ENCODE measurements at places on chromosomes 13 and 19. TPM values are rescaled to one million over a fixed set of nuclear protein-coding genes. Genes with fewer than 3 reads are reported as not detected.

DNA sequence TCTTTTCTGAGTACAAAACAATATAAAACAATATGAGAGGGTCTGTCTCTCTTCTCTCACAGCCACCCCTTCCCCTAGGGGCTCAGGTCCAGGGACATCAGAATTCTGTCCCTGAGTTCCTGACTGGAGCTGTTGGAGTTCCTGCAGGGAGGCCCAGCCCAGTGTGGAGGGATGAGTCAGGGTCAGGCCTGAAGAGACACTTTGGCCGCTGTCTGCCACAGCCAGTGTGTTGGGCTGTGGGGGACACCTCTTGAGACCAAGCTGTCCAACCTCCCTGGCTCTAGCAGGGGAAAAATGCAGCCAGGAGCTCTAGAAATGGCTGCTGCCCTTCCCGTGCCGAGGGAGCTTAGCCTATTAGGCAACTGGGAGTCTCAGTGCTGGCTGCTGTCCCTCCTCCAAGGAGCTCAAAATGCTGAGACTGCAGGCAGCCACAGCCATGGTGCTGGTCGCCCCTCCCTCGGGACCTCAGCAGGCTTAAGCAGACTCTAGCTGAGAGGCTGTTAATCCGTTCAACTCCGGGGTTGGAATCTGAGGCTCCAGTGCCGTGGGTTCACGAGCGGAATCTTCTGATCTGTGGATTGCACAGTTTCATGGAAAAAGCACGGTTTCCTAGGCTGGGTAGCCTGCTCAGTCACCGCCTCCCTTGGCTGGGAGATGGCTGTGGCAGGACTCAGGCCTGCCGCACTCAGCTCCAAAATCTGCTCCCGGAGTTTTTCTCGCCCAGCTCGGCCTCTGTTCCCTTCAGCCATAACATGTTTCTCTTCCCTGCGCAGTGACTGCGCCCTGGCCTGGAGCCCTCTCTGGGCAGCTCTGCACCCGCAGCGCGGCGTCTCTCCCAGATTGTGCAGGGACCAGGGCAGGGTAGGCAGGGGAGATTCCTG, 3.8 kb upstream of the ZNF626 start:
- DNase-seq: peak; percentile 25

DNA sequence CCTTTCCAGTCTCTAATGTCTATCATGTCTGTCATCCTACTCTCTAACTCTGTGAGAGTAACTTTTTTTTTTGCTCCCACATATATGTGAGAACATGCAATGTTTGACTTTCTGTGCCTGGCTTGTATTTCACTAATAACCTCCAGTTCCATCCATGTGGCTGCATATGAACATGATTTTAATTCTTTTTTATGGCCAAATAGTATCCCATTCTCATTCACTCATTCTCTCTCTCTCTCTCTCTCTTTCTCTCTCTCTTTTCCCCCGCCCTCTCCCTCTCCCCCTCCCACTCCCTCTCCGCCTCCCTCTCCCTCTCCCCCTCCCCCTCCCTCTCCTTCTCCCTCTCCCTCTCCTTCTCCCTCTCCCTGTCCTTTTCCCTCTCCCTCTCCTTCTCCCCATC, 52.0 kb downstream of the DNAJC3 start:
- no peak for DNase-seq

- DNase-seq: no peak
Observed at GRCh38 chr19:30602661-30603350, 230.6 kb downstream of the ZNF536 start.

GRCh38 chr13:19695829-19696228, 62.4 kb downstream of the MPHOSPH8 start:
- DNase-seq: no peak

GRCh38 chr13:47747901-47748300, 253.2 kb downstream of the SUCLA2 start:
- DNase-seq: no peak

GRCh38 chr13:95403349-95404140, 102.3 kb upstream of the ABCC4 start:
- DNase-seq: no peak

GRCh38 chr13:113853518-113854237, 10.2 kb downstream of the GAS6 start:
- no peak for DNase-seq

DNA sequence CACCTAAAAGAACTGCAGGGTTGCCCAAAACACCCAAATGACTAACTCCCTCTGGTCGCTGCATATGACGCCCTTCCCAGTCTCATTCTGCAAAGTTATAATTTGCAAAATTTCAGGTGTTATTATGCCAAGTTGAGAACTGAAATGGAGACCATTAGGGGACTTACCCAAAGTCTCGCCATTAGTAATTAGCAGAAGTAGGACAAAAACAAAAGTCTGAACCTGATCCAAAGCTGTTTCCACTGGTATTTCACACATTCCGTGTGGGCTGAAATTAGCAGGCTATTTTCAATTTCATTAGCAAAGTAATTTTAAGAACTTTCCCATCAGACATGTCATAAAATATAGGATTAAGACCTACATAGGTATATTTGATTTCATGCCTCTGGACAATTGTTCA, 6.8 kb downstream of the RUBCNL start:
- DNase-seq: no peak

GRCh38 chr19:27772059-27772458, 1440.9 kb downstream of the UQCRFS1 start:
- no peak for DNase-seq

GRCh38 chr13:42981317-42981716, 10.7 kb downstream of the EPSTI1 start:
- DNase-seq: no peak

DNA sequence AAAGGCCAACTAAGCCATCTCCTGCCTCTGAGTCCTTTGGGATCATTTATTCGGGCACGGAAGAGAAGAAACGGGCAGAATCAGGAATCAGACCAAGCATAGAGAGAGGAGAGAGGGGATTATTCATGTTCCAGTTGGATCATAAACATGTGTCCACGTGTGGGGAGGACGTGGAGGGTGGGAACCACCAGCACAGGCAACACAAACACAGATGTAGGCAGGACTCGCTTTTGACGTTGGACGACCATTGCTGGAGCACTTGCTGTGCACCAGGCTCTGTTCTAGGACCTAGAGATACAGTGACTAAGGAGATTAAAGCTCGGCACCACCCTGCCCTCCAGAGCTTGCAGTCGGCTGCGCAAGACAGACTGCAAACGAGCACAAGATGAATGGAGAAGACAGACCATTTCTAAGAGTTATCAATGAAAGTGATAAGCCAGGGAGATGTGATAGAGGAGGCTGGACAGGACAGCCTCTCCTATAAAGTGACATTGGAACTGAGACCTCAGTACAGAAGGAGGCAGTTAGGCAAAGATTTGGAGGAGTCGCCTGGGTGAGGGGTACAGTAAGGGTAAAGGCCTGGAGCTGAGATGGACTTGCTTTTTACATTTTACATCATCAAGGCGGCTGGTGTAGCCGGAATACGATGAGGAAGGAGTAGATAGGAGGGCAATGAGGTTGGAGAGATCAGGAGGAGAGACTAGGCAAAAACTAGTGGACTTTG, 716 bp downstream of the SH2D3A start:
- DNase-seq: no peak

DNA sequence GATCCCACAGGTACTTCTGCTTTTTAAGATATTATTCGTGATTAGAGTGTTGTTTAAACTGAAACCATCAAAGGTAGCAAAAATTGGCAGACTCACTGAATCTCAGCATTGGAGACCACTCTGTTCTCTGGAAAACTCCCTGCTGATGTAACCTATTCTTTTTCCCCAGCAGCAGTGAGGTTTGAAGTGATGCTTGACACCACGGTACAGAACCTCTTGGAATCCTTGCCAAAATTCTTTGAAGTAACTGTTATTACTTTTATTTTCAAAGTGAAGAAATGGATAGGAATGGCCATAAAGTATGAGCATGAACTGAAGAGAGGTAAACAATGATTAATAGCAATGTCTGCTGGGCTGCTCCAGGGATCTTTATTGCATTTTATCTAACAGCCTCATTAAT, 66.4 kb upstream of the KL start:
- no peak for DNase-seq

DNA sequence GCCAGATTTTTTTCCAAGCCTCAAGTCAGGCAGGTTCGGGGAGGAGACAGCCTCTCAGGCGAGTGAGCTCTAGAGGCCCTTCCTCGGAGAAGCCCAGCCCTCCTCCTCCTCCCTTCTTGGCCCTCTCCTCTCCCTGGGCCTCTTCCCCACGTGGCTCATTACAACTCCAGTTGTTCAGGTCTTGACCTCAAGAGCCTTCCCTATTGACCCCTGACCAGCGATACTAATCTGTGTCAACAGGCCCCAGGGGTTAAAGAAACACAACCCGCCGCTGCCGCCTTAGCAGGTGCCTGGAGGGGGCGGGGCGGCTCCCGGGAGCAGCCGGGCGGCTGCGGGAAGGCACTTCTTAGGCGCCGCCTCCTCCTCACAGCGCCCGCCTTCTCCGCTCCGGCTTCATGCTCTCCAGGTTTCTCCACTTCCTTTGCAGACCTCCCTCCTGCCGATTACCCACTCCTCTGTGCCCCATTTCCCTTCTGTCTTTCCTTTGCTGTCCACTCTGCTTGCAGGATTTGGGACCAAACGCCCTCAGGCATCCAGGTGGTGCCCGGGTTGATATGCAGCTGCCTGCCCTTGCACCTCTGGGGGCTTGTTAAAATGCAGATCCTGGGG, 51.0 kb downstream of the LYL1 start:
- DNase-seq: no peak

DNA sequence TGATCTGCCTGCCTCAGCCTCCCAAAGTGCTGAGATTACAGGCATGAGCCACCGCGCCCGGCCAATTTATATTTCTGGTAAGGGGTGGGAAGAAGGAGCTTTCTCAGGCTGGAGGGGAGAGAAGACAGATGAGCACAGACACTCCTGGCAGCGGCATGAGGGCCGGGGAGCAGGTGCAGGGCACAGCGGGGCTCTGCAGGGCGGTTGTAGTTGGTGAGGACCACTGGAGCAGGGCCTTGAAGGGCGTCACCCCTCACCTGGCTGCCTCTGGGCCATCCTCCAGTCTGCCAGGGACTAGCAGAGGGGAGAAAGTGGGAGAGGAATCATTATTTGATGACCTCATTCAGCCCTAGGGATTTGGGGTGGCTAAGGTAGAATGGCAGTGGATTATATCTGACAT, 8.6 kb upstream of the CSNK1G2 start:
- no peak for DNase-seq

GRCh38 chr19:45774765-45775164, 5.7 kb upstream of the SIX5 start:
- DNase-seq: no peak

DNA sequence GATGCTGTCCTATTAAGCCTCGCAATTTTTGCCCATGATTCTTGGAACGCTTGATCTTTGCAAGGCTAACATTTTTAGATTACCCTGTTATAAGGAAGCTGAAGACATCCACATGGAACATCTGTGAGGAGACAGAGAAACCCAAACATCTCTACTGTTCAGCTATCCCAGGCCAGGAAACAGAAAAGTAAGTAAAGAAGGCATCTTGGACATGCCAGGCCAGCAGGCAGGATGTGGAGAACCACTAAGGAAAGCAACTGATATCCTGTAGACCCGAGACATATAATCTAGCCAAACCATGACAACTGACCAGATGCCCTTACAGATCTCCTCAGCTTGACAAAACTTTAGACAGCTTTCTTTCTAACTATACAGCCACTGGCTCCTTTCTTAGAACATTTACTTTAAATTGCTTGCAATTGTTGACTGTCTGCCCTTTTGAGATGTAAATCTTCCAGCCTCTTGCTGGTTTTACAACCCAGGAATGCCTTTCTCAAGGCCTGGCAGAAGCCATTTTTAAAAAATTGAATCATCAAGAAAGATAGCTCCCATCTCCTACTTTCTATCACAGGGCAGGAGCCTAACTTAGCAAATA, 255.8 kb upstream of the DACH1 start:
- no peak for DNase-seq

DNA sequence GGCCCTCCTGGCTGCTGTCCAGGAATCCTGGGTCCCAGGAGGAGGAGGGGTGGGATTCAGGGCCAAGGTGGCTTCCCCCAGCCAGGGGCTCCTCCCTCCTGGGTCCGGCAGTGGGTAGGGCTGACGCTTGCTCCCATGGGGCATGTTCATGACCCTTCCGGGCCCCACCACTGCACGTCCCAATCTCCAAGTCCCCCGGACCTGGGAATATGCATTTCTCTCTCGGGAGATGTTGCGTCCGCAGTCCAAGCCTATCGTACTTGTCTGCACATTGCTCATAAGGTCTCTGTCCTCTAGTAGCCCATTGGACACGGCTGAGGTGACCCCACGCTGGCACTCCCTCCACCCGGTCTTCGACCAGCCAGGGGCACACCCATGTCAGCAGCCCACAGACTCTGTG, 192.3 kb downstream of the TEX29 start:
- no peak for DNase-seq

DNA sequence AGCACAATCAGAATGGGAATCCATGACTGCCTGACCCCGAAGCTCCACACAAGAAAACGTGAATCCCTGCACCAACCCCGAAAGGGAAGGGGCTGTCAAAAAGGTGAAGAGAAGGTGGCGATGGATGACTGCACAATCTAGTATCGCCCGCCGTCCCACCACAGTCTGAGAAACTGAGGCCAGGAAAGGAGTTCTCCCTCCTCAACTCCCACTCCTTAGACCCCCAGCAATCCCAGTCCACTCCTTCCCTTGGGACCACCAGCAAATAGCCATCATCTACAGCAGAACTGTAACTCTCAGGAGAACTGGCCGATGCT, 451 bp downstream of the NOSIP start:
- no peak for DNase-seq

GRCh38 chr13:28077231-28077630, 23.1 kb downstream of the FLT3 start:
- DNase-seq: no peak

DNA sequence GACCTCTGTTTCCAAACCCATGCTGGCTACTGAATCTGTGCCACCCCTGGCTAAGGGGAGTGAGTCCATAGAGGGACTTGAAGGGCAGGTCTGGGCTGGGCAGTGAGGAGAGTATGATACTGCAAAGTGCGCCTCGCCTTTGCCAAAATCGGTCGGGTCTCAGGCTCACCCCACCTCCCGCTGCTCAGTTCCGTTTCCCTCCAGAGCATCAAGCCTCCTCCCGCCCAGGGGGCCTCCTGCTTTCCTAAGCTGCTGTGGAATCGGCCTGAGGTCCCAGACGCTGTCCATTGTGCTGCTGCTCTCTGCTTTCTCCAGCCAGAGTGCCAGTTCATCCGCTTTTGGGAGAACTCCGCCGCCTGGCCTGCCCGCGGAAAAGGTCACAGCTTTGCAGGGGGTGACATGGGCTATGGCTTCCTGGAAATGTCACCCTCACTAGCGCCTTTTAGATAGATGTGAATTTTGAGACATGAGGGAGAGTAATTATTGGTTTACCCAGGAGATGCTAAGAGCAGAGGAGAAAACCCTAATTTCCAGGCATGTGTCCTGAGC, 1418.4 kb downstream of the UQCRFS1 start:
- DNase-seq: peak; percentile 17

- DNase-seq: no peak
Observed at GRCh38 chr13:76132532-76132931, 496.4 kb downstream of the LMO7 start.

GRCh38 chr13:36769545-36769944, 49.5 kb upstream of the RFXAP start:
- DNase-seq: no peak

GRCh38 chr13:80931118-80931517, 590.2 kb upstream of the SPRY2 start:
- DNase-seq: no peak

GRCh38 chr19:7000816-7001215, 20.4 kb downstream of the MBD3L2B start:
- no peak for DNase-seq

Gene HSD17B14
- not detected for polyA plus RNA-seq

Gene JSRP1
- polyA plus RNA-seq: not detected

Gene MTUS2
- polyA plus RNA-seq: 12.9 TPM

Gene CPT1C
- polyA plus RNA-seq: 10.9 TPM

Gene RAB3A
- 2.7 TPM for polyA plus RNA-seq

Gene TNPO2
- 48.4 TPM for polyA plus RNA-seq

Gene SMIM17
- 2.1 TPM for polyA plus RNA-seq

Gene EMC10
- 66.7 TPM for polyA plus RNA-seq

Gene EPS8L1
- not detected for polyA plus RNA-seq

Gene ZNF85
- polyA plus RNA-seq: 8.9 TPM

All from muscle of arm (tissue), 14 donors.